ENCODE measurements at places on chromosomes 7 and 10.

GRCh38 chr7:69651101-69651590, 52.9 kb downstream of the AUTS2 start:
- H3K4me1 ChIP-seq, result no peaks in the 10 kb centered on the region
- H3K4me3 ChIP-seq, result no peak overlapping the region

GRCh38 chr7:25456467-25457171, 228.3 kb upstream of the NPVF start:
- no peaks in the 10 kb centered on the region for H3K27me3 ChIP-seq
- no peak overlapping the region for H3K4me3 ChIP-seq
- peak overlapping the region; percentile 45 for H3K27ac ChIP-seq
- DNase-seq, result peak; percentile 27
- H3K4me1 ChIP-seq, result peaks cover 4% of the 10 kb centered on the region
- H3K36me3 ChIP-seq, result no peaks in the 10 kb centered on the region

DNA sequence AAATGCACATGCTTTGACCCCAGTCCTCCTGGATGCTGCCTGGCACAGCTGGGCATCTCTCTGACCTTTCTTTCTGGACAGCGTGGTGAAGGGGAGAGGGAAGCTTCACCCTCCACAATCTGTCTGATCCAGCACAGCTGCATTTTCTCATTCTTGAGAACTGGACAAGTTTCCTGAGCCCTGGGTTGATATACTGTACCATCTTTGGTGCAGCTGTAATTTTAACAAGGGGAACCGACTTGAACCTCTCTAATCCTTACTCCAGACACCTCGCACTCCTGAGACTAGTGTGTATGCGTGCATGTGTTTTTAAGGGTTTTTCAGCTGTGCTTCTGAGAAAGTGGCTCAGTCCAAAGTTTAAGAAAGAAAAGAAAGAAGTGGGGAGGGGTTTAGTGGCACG, 655.7 kb downstream of the INHBA start:
- no peaks in the 10 kb centered on the region for H3K4me1 ChIP-seq
- H3K36me3 ChIP-seq, result no peaks in the 10 kb centered on the region
- no peaks in the 10 kb centered on the region for H3K27me3 ChIP-seq
- H3K27ac ChIP-seq, result no peak overlapping the region

DNA sequence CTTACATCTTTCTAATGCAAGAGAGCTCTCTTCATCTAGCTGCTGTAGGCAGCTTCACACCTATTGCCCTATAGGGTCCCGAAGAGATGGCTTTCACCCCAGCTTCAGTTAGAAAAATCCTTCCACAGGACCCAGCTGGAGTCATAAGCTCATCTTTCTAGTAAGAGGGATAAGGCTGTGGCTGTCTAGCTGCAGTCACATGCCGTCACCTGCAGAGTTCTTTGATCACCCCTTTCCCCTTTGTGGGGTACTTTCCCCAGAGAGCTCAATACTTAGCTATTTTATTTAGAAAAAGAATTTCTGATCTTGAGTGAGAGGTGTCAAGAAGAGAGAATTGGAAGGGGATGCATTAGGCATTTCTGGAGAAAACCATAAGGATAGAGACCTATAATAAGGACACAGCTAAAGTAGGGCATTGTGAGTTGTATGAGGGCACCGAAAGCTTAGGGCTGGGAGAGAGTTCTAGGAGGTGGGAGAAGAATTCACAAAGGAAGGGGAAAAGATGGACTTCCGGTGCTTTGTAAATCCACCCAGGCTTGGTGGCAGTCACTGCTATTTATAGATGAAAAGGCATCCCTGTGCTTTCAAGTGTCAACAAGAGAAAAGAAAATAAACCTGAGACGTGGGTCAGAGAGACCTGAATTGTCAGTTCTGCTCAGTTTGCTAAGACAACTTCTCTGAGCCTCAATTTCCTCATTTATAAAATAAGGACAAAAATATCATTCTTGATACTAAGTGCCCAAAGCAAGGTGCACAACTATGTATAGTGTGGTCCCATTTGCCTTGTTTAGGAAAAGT, 11.1 kb upstream of the ST8SIA6 start:
- H3K27me3 ChIP-seq, result no peaks in the 10 kb centered on the region
- H3K4me1 ChIP-seq, result no peaks in the 10 kb centered on the region
- H3K36me3 ChIP-seq, result no peaks in the 10 kb centered on the region
- DNase-seq, result no peak
